Stimulated activated naive CD4-positive, alpha-beta T cell treated with Interleukin-2 at 50 U/mL for 16 hours (primary cell): ENCODE measurements at places on chromosomes 2 and 18.

GRCh38 chr2:162013514-162014475 lies 60.2 kb downstream of the DPP4 start:
- DNase-seq: no peak

DNA sequence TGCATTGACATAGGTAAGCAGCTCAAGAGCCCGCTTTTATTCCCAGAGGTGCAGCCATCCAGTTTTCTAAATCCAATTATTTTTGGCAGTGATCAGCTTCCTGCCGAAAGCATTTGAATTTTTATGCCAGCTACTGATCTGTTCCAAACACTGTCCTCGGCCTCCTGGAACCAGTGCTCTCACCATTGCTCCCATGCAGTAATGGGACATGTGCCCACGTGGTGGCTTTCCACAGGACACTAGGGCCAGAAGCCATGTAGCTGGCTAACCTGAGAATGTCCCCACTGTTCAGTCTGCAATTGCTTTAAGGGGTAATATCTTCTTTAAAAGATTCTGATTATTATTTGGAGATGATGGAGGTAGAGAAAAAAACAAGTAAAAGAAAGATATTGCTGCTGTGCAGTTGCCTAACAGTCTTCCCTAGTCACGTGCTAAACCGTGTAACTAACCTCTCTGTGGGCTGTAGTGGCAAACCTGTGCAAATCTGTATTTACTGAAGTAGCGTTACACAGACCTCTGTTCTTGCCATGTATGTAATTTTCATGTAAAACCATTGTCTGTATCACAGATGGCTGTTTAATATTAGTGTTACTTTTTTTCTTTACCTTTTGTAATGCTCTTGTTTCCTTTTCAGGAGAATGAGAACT lies 13.0 kb downstream of the GRHL1 start:
- DNase-seq: no peak

GRCh38 chr2:48258481-48259149 lies 271.3 kb upstream of the STON1 start:
- no peak for DNase-seq

DNA sequence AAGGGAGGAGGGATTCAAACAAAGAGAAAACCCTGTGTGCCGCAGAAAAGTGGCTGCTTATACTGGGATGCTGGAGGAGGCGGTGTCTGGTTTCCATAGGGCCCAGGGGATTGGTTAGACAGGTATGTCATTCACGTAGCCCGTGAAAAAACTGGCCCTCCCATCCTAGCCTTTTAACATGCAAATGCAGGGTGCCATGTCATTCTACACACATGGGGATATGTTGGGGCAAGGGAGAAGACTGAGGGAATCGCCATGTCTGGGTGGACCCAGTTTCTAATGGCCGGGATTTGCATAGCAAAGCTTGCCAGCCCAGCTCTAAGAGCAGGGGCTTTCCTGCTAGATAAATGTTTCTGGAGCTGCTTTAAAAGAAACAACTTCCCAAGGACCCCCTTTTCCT lies 8.2 kb upstream of the RNU2-63P start:
- DNase-seq: no peak

DNA sequence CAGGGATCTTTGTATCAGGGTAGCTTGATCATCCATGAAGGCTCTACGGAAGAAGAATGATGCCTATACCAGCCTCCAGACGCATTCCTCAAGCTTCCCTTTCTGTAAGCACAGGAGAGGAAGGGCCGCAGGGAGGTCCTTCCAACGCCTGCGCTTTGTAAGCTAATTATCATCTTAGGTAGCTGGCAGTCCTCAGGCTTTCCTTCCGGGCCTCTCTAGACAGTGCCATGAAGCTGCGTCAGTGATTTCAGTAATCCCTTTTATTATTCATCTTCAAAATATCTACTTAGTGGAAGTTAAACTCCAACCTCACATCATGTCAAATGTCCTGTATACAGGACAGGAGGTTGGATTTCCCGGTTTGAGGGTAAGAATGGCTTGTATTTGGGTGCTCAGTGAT lies 92.3 kb downstream of the ETAA1 start:
- DNase-seq: no peak

GRCh38 chr2:112658839-112659667 lies 13.3 kb downstream of the SLC20A1 start:
- DNase-seq: no peak

DNA sequence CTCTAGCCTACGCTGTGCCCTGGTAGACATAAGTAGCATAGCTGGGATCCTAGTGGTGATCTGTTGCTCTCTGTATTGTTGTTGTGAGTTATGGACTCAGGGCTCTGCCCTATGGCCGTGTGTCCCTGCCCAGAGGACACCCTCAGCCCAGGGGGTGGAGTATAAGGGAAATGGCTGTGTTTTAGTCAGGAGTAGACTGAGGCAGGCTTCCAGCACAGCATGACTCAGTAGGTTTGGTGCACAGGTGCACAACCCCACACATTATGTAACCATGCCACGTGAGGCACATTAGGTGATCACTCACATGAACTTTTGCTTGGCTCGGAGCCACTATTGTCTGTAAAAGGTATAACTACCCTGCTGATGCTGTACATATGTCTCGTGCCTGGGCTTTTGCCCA lies 59.9 kb upstream of the PEX13 start:
- DNase-seq: no peak

- DNase-seq: no peak
Measured at GRCh38 chr2:13877571-13877970, 754.9 kb upstream of the LRATD1 start.

DNA sequence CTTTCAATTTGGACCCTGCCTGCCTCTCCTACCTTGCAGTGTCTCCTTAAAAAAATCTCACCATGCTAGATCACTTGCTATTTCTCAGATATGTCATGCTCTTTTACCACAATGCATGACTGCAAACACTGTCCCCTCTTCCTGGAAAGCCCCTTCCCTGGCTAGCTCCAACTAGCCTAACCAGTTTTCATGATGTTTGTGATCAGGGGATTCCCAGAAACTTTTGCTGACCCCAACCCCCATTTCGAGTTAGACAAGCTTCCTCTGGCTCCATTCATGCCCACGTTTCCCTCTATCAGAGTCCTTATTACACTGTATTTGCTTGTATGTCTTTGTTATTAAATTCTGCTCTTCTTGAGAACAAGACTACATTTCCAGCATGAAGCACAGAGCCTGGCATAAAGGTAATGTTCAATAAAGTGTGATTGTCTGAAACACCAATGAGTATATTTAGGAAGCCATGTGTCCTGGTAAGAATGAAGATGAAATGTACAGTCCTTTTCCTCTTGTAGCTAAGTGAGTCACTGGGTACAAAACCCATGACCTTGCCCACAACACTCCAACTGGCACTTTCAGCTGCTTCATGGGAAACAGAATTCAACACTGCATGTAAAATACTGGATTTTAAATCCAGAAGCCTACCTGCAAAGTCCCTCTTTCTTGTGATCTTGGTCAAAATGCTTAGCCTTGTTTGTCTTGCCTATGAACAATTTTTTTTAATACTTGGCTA lies 62.0 kb upstream of the ATL2 start:
- DNase-seq: no peak

GRCh38 chr2:189608795-189609422 lies 28.3 kb upstream of the SLC40A1 start:
- DNase-seq: no peak

DNA sequence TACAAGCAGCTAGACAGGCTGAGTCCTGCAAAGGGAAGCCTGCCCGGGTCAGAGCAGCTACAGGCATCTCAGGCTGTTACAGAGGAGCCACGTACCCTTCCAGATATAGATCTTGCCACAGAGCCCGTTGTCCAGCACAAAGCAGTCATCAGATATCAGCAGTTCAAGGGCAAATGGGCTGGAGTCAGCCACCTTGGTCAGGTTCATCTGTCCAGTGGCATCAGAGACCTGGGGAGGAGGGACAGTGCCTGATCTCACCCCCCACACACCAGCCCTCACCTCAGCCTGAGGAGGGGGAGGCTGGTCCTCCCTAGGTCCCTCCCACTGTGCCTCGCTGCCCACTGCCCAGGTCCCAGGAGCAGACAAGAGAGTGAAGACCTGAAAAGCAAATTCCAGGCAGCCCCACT lies 12.2 kb downstream of the CAPG start:
- DNase-seq: no peak

- DNase-seq: no peak
Measured at GRCh38 chr2:78775291-78775690, 250.2 kb upstream of the REG3G start.

GRCh38 chr2:72649810-72650209 lies 176.0 kb downstream of the EXOC6B start:
- DNase-seq: no peak

DNA sequence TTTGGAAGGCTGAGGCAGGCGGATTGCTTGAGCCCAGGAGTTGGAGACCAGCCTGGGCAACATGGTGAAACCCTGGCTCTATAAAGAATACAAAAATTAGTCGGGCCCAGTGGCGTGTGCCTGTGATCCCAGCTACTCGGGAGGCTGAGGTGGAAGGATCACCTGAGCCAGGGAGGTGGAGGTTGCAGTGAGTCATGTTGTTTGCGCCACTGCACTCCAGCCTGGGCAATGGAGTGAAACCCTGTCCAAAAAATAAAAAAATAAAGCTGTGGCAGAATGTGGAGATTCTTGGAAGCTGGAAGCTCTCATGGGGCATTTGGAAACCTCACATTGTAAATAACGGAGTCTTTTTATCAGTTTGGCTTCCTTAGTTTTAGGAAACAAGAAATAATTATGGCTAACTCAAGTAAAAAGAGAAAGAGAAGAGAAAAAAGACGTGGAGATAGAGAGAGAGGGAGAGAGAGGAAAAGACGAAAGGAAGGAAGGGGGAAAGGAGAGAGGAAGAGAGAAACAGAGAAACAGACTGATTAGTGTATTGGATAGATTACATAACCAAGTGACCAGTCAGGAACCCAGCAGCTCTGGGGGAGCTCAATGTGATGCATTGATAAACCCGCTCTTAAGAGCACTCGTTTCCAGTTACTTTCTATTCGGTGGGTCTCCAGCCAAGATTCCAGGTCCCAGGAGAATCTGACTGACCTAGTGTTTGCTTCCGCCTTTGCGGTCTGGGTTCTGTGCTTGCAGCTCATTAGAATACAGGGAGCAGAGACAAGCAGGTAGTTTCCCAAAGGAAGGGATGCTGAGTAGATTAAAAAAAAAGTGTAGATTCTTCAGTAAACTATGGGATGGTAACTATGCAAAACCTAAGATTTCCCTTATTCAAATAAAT lies 1.1 kb upstream of the SPAST start:
- DNase-seq: no peak

DNA sequence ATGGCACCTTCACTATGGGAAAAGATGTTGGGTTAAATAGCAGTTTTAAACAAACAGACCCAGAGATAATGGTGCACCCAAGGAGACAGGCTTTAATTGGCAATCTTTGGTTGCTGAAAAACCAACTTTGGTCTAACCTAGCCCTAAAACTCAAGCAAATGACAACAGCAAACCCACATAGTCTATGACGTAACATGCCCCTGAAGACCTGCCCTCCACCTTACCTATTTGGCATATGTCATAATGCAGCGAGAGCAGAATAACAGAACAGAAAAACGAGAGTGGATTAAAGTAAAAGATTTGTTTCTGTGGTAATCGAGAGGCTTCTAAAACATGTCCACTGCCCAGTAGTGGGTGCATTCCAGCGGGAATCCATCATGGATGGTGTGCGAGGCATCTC lies 200.7 kb downstream of the DCDC2C start:
- DNase-seq: no peak

GRCh38 chr18:8777846-8778245 lies 72.5 kb downstream of the MTCL1 start:
- no peak for DNase-seq

- no peak for DNase-seq
Measured at GRCh38 chr18:78927156-78927555, 52.5 kb upstream of the SALL3 start.

GRCh38 chr2:234702731-234703225 lies 205.9 kb upstream of the ARL4C start:
- no peak for DNase-seq

GRCh38 chr2:144280009-144280408 lies 239.9 kb downstream of the ZEB2 start:
- DNase-seq: no peak

DNA sequence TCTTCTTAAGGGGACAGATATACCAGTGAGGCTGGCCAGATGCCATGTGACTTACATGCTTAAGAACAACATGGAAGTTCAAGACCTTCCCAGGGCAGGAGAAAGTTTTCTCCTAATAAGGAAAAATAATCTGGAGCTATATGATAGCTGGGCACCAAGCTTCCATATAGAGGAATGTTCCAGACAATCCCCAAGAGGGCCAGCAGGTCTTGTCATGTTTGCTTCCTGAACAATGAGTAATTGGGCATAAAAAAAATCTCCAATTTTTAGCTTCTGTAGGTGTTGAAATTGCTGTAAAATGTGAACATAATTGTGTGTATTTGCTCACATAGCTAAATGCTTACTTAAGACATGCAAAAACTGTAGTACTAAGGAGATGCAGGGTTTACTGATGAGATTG lies 809.5 kb upstream of the PIK3C3 start:
- DNase-seq: no peak

- DNase-seq: no peak
Measured at GRCh38 chr2:234880551-234881211, 71.1 kb upstream of the SH3BP4 start.

DNA sequence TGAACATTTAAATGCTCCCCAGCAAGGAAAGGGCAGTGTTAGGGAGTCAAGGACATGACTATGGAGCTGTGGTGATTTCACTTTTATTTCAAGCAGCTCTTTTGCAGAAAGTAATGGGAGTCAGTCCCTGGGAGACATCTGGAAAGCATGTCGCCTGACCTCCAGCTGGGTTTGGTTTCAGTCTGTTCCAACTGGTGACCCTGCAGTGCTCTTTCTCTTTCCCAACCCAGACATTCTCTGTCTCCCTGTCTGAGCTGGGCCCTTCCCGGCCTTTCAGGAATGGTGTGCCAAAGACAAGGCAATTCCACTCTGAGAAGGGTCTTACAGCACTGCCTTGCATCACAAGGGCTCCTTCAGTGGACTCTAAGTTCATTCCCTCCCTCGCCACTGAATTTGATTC lies 323.2 kb downstream of the OSR1 start:
- no peak for DNase-seq
